ENCODE measurements at places on chromosomes 3 and 15. TPM values are rescaled to one million over a fixed set of nuclear protein-coding genes. Genes with fewer than 3 reads are reported as not detected.

Gene SNTN
- total RNA-seq: not detected

Gene AMT
- 21.3 TPM for total RNA-seq

DNA sequence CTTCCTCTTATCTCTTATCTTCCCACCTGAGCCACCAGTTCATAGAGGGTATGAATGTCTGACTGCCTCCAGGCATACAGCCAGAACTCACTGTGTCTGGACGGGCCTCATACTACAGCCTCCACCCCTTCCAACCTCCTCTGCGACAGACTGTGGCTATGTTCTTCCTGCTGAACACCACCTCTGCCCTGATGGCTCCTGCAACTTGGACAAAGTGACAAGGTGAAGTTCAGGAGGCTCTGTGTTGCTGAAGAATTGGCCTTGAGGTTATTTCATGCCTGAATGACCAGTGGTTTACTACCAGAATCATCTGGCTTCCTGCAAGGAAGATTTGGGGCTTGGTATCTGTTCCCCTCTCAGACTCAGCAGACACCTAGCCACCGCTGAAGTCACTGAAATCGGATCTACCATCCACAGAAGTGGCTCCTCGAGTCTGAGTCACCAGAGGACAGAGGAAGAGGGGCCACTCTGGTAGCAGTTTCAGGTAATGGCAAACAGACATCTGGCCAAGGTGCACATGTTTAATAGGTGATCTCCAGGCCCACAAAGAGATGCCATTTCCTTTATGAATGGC is 14.2 kb upstream of the ULK3 start:
- H3K27ac ChIP-seq: no peak overlapping the region
- H3K36me3 ChIP-seq: peaks cover 13% of the 10 kb centered on the region
- H3K27me3 ChIP-seq: no peaks in the 10 kb centered on the region
- DNase-seq: no peak

Gene CCDC39
- total RNA-seq: not detected

GRCh38 chr15:101070502-101071273 is 151.5 kb downstream of the LRRK1 start:
- H3K4me3 ChIP-seq: no peak overlapping the region
- peaks cover 9% of the 10 kb centered on the region for H3K4me1 ChIP-seq
- H3K27ac ChIP-seq: peak overlapping the region; percentile 76
- no peaks in the 10 kb centered on the region for H3K27me3 ChIP-seq

Gene CYP11A1
- total RNA-seq: 2.8 TPM

GRCh38 chr3:182464513-182465145 is 328.7 kb upstream of the ATP11B start:
- H3K27me3 ChIP-seq: no peaks in the 10 kb centered on the region
- no peaks in the 10 kb centered on the region for H3K36me3 ChIP-seq
- no peak overlapping the region for H3K27ac ChIP-seq
- no peaks in the 10 kb centered on the region for H3K4me1 ChIP-seq

- no peak for DNase-seq
- no peaks in the 10 kb centered on the region for H3K27me3 ChIP-seq
- H3K27ac ChIP-seq: peak overlapping the region; percentile 75
- no peaks in the 10 kb centered on the region for H3K36me3 ChIP-seq
Observed at GRCh38 chr3:29693863-29694262, 413.0 kb downstream of the RBMS3 start.

Gene IRAK2
- 0.92 TPM for total RNA-seq

Measured in heart right ventricle (tissue), 16 donors.